ENCODE measurements at places on chromosomes 7 and 10.

GRCh38 chr7:47092336-47092735 lies 489.6 kb downstream of the TNS3 start:
- no peak for DNase-seq

GRCh38 chr10:101779544-101780186 lies 3.6 kb downstream of the NPM3 start:
- DNase-seq = no peak

- DNase-seq = no peak
These were observed 30.6 kb downstream of the SUFU start for GRCh38 chr10:102534333-102534732.

GRCh38 chr7:20417260-20417659 lies 86.6 kb downstream of the ITGB8 start:
- DNase-seq = no peak

GRCh38 chr10:131211559-131211958 lies 100.0 kb downstream of the TCERG1L start:
- no peak for DNase-seq

DNA sequence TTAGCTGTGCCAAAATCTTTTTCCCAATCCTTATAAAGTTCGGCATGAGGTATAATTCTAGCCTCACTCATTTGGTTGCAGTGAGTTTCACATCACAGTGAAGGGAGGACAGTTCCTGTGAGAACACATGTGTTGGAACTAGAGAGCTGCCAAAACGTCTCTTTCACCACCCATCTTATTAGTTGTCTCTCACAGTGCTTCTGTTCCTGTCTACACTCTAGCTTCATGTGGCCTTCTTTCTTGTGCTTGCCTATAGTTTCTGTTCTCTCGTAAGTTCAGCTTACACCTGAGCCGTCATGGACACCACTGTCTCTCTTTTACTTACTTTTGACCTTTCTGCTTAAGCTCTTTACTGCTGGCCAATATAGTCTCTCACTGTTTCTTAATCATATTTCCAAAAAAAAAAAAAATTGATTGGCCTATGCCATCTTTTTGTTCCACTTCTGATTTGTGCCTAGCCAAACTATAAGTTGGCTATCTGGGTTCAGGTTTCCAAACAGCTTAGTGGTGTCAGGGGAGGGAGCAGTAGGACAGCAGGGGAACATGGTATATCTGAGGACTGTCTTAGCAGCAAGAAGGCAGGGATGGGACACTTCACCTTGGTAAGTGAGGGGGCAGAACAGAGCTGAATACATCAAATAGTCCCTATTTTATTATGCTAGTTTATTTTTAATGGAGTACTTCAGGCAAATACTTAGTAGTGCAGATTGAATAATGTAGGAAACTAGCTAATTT lies 38.0 kb downstream of the ZNRF2 start:
- no peak for DNase-seq

DNA sequence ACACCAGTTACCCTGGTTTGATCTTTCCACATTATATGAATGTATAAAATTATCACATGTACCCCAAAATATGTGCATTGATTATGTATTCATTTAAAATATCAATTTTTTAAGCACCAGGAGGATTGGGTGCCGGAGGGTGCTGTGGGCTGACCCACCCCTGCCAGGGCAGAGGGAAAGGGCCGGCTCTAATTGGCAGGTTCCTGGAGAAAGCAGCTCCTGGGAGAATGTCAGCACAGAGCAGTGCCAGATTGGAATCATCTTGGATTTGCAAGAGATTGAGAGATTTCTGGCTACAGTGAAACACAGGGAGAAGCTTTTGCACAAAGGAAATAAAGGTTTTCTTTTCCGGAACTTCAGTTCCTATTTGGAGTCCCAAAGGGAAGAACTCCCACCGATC lies 264.4 kb upstream of the TCERG1L start:
- DNase-seq = no peak
